ENCODE measurements at places on chromosomes 3 and 15.

DNA sequence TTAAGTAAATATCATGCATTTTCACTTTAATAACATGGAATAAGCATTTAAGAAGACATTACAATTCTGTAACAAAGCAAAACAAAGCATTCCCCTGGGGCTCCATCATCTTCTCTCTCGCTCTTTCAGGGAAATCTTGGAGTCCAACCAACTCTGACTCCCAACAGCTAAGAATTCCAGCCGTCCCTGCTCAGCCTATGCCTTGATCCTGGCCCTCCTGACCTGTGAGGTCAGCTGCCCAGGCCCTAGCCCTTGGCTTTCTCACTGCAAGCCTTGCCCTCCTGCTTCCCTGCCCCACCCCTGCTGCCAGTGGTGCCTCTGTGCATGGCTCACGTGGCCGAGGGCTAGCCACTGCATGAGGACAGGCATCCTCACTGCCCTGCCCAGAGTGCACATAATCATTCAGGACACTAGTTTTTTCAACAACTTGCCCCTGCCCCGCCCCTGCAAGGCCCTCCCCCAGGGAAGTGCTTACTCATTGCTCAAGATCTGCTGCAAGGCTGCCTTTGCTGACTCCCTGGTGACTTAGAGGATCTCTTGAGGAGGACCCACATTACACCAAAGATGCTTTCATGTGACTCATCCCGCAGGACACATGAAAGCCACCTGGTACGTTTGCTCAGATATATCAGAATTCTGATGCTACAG lies 37.6 kb downstream of the MTMR10 start:
- DNase-seq, result peak; percentile 80

GRCh38 chr3:58463181-58463941 lies 28.5 kb upstream of the KCTD6 start:
- peak; percentile 69 for DNase-seq

GRCh38 chr15:44427756-44428724 lies 611 bp downstream of the CTDSPL2 start:
- DNase-seq, result peak; percentile 14

- DNase-seq, result no peak
Measured at GRCh38 chr3:39804951-39805350, 4.5 kb upstream of the MYRIP start.

GRCh38 chr3:138127636-138128365 lies 4.4 kb downstream of the A4GNT start:
- DNase-seq, result no peak

- DNase-seq, result no peak
Measured at GRCh38 chr15:63555507-63555906, 41.7 kb upstream of the FBXL22 start.

DNA sequence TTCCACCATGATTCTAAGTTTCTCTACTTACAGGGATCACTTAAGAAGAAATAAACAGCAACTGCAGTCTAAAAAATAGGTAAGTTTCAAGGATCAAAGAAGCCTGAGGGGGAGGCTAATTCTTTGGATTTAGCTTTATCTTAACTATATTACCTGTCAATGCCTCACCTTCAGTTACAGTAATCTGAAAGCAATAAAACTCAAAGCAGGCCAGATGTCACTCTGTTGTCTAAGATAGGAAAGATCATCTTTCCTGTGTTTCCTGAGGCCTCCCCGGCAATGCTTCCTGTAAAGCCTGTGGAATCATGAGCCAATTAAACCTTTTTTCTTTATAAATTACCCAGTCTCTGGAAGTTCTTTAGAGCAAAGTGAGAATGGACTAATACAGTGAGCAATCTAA lies 60.2 kb downstream of the NPTN start:
- no peak for DNase-seq

- no peak for DNase-seq
Measured at GRCh38 chr3:72791161-72791560, 57.1 kb downstream of the SHQ1 start.

DNA sequence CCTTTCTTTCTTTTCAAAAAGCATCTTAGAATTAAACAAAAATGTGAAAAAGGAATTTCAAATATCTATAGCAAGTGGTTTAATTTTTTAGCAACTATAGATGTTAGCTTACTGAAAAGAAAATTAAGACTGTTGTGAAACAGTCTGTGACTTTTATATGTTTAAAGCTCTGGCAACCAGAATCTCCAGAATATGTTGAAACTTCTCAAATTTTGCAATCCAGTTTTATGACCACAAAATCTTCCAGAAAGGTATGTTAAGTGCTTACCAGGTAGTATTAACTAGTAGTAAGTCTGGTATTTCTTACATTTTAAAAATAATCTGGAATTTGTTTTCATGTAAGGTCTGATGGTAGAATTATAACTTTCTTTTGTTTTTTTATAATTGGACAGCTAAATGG lies 235.0 kb downstream of the SLC9A9 start:
- DNase-seq, result no peak

DNA sequence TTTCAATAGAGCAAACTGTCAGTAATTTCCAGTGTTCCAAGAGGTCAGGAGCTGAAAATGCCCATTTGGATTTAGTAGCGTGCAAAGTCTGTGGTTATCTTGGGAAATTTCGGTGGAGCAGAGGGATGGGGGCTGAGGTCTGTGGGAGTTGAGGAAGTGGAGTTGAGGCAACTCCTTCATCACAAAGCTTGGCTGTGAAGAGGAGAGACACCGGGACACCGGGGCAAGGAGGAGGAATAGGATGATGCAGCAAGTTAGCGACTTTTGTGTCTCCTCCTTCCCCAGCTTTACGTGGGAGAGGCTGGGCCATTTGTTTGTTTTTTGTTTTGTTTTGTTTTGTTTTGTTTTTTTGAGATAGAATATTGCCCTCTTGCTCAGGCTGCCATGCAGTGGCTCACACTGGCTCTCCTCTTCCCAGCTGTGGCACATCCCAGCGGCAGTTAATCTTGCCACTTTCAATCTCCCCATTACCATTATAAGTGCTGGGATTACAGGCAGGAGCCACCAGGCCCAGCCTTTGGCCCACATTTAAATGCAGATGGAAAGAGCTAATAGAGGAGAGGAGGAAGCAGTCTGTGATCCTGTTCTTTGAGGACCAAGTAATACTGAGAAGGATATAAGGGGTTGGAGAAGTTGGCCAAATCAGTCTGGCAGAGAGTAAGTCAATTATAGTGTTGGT lies 47.1 kb downstream of the CRTC3 start:
- no peak for DNase-seq
